ENCODE measurements at places on chromosomes 4 and X.

DNA sequence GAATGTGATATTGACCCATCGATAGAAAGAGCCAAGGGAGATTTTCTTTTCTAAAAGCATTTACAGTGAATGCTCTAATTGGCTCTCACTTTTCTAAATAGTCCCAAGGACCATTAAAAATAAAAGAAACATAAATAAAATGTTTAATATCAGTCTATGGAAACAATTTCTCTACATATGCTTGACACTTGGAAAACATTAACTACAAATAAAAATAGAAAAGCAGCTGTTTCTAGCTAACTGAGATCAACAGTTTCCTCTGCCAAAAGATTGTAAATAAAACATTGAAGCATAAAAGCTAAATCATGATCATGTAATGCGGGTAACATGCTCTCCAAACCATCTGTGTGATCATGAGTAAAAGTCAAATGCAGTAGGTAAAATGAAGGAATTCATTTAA is 49.7 kb downstream of the CORIN start:
- DNase-seq = no peak

DNA sequence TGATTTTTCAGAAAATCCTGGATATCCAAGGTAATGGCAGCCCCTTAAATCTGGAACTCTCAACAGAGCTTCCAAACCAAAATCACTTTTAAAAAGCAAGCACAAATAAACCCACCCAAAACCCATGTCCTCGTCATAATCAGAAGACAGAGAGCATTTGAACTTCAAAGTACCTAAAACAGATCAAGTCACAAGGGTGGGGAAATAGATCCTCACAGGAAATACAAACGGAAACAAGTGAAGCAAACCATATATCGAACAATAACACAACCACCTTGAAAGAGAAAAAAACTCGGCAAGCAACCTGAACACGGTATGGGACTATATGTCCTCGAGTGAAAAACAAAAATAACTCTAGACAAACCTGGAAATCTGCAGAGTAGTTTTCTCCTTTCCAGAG is 15.9 kb upstream of the CCNQ start:
- DNase-seq = no peak

DNA sequence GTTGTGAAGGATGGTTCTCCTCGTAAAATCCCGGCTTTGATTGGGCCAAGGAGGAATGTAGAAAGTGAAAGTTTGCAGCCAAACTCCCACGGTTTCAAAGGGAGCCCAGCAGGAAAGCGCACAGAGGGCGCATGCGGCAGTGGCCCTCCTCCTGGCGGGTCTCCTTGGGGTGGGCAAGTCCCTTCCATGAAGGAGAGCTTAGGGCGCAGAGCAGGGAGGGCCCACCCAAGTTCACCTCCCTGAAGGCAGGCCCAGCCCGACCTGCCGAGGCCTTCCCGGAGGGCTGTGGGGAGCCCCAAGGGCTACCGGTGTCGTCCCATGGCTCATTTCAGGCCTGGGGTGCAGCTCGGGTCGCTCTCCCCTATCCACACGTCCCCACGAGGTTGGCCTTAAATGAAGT is 2.0 kb downstream of the PDZD4 start:
- no peak for DNase-seq

- no peak for DNase-seq
These were observed 37.1 kb upstream of the PLAC8 start for GRCh38 chr4:83151651-83152050.

GRCh38 chr4:152981842-152982241 is 45.7 kb downstream of the FHDC1 start:
- DNase-seq = no peak
